Neuronal stem cell (in vitro differentiated cells): ENCODE measurements at places on chromosomes 3 and 15.

GRCh38 chr15:74868059-74868458, 5.1 kb downstream of the SCAMP2 start:
- no peak for DNase-seq

DNA sequence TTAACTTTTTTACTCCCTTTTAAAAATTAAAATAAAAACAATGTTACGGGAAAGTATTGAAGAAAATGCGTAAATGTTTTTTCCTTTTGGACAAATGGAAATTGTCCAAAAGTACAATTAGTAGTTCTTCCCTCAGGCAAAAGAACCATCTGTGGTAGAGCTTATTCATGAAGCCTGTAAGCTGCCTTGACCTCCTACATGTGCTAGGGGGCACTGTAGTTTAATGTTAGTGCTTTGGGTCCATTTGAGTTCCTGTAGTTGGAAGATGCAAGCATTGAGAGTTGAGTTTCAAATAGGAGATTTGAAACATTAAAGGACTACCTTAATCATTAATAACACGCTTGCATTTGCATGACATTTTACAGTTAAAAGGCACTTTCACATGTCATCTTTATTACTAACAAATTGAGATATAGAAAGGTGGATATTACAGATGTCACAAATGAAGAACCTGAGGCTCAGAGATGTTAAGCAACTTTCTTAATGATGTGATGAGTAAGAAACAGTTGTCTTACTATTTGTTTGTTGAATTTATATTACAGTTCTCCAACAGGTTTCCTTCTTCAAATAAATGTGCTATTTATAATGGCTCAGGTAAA, 1.8 kb upstream of the ZNF385D start:
- DNase-seq, result no peak

DNA sequence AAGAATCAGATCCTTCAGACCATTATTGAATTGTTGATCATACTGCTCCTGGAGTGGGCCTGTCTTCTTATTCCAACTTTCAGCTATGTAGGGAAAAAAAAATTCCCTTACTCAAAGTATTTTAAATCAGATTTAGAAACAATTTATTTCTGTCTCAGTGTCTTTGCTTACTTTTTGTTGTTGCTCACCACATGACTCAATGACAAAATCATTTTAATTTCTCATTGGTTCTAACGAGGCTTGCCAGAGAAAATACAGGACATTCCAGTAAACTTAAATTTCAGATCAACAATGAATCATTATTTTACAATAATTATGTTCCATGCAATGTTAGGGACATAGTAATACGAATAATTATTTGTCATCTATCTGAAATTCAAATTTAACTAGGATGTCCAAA, 748.5 kb upstream of the CBLB start:
- no peak for DNase-seq

DNA sequence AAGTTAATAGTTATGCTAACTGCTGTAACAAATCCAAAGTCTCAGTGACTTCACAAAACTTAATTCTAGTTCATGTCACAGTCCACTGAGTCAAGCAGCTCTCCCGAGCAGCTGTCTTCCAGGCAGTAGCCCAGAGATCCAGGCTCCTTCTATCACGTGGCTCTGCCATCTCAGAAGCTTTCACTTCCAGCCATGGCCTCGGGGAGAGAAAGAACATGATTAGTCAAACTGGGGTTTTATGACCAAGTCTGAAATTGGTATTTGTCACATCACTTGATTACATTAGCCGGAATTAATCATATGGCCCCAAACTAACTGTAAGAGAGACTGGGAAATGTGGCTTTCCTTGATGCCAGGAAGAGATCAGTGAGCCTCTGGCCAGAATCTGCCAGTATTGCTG, 70.2 kb upstream of the DGKG start:
- DNase-seq, result no peak

GRCh38 chr3:123094516-123095313, 27.9 kb downstream of the PDIA5 start:
- DNase-seq, result no peak

GRCh38 chr3:40216471-40216870, 93.0 kb upstream of the EIF1B start:
- DNase-seq, result no peak

DNA sequence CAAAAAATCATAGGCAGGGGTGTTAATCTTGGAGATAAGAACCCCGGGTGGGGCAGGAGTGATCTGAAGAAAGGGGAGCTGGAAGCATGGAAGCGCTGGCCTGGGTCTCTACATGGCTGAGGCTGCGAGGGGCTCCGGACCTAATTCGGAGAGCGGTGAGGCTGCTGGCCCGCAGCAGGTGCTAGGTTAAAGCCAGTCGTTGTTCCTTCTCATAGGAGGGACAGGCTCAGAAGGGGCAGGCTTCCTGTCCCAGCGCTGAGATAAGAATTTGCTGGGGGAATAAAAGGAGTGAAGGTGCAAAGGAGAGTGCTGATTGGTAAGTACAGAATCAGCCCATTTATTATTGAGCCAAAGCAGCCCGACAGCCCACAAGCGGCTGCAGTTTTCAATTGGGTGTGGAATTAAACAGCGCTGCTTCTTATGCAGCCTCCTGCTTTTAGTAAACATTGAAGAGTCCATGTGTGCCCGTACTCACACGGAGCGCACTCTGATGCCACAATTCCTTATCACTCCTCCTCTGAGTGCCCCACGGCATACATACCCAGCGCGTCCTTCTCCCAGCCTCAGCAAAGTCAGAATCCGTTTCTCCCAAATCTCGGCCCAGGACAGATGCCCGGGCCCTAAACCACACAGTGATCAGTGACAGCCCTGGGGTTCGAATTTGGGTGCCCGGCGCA, 17.1 kb downstream of the CHST13 start:
- no peak for DNase-seq

DNA sequence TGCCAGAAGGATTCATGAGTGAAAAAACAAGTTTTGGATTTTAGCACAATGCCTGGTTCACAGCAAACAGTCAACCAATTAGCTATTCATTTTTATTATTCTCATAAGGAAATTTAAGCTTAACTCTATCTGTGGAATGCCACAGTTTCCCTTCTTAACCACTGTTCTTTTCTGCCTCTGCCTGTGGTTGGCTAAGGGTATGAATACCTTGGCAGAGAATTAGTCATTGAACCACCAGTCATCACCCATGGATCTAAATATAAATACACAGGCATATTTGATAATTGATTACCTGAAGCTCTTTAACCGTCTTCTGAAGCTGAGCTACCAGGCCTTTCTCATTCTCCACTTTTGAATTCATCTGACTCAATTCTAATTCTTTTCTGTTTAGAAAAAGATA, 79.9 kb downstream of the MYH15 start:
- no peak for DNase-seq

- DNase-seq, result no peak
These were observed 77.8 kb downstream of the B3GNT5 start for GRCh38 chr3:183330881-183331280.

- DNase-seq, result no peak
These were observed 179.3 kb downstream of the POTEB3 start for GRCh38 chr15:21260966-21261395.

- no peak for DNase-seq
These were observed 64.6 kb downstream of the CD200 start for GRCh38 chr3:112397556-112397955.

DNA sequence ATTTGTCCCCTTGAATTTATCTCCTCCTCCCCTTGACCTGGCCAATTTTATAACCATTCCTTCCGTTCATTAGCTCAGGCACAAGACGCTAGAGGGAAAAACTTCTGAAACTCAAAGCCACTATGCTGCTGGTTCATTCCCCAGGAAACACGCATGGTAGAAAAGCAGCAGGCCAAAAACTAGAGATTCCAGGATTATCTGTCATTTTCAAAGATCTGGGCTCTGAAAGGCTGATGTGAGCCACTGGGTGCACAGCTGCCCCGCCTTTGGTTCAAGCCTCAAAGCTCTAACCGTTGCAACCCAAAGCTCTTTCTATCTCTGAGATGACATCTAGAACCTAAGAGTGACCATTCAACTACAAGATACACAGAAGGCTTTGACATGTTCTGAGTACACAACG, 6.1 kb downstream of the ANP32A start:
- DNase-seq, result no peak

DNA sequence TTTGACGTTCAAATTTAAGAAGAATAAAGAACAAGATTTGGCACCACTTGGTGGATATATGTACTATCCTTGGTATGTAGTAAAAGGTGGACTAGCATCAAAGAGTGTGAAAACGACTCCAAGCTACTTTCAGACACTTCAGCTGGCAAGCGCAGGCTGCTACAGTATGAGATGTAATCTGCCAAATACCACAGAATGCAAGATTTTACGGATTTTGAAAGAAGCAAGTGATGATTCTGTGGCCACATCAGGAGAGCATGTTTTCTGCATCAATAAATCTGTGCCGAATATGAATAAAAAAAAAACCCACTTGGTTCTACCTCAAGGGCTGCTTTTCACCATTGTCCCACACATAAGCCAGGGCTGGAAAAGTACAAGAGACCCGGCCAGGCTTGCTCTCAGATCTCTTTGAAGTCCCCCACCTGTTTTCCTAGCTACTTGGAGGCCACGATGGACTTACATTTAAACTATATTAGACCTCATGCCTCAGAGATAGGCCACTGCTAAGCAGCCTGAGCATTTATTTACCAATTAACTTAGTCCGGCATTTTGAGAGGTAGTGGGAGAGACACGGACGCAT, 37.4 kb downstream of the MYO1E start:
- no peak for DNase-seq

DNA sequence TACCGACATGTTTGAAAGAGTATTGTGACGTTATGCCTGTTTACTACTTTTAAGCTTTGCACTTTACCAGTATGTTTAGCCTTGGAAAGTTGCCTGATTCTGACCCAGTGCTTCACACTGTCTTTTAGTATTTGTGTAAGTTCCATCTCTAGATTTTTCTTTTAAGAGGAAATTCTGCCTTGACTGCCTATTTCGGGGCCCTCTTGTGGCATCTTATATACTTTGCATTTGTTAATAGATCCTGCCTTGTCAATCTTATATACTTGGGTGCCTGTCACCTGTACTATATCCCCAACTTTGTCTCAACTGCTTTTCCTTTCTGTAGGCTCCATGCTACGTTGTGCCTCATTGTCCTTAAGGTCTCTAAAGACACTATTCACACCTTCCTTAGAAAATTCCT, 244.6 kb downstream of the STXBP5L start:
- DNase-seq, result no peak

DNA sequence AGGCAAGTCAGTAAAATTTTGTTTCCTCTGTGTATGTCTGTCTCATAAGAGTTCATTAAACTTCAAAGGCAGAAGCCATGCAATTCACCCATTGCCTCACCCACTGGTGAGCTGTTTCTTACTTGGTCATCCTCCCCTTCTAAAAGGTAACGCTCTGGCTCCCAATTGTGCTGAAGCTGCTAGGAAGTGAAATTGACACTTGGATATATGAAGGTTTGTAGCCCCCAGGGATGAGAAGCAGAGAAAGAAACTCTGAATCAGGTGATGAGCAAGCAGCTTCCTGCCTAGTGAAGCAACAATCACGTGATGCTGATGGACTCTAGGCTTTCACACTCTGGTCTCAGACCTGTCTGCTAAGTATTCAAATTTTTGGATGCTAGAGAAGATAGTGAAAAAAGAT, 70.7 kb downstream of the CD200R1L start:
- no peak for DNase-seq

GRCh38 chr3:78878011-78878410, 889.8 kb downstream of the ROBO1 start:
- no peak for DNase-seq

DNA sequence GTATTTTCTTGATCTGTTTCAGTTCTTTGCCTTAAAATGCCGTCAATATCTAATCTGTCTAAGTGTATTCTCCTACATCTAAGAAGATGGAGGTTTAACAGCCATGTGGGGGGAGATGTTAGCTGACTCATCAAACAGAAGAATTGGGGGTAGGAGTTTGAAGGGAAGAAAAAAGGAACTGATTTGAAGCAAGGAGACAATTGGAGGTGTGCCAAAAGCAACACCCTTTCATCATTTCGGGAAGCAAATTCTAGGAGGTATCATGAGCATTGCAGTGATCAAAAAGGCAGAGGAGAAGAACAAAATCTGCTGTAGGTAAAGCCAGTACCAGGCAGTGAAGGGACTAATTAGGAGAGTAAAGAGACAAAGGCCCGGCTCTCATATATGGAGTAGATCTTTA, 337.3 kb upstream of the TBC1D5 start:
- no peak for DNase-seq
